Mesothelial cell of epicardium (in vitro differentiated cells): ENCODE measurements at places on chromosomes 7 and 10. TPM values are rescaled to one million over a fixed set of nuclear protein-coding genes. Genes with fewer than 3 reads are reported as not detected.

GRCh38 chr10:42556931-42557330 lies 81.4 kb downstream of the ZNF33B start:
- no peak for DNase-seq
- H3K4me1 ChIP-seq = peaks cover 8% of the 10 kb centered on the region
- H3K27me3 ChIP-seq = peaks cover 4% of the 10 kb centered on the region
- H3K27ac ChIP-seq = no peak overlapping the region
- no peak overlapping the region for H3K4me3 ChIP-seq

DNA sequence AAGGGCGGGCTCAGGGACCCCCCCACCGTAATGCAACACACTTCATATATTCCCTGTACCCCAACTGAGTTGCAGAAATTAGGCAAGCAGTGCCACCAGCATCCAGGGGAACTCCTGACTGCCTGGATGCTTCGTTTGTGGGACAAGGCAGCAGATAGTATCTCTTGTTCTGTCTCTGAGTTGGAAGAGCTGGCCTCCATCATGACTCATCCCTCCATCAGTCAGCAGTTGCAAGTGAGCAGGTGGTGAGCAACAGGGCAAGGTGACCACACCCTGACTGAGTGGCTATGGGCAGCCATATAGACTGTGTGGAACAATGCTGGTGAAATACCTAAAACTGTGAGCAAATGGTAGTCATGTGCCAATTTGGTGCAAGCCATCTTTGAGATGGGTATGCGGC lies 22.8 kb upstream of the ADAMTS14 start:
- H3K27me3 ChIP-seq = peaks cover 2% of the 10 kb centered on the region
- no peaks in the 10 kb centered on the region for H3K36me3 ChIP-seq
- DNase-seq = no peak
- no peak overlapping the region for H3K4me3 ChIP-seq
- H3K4me1 ChIP-seq = peaks cover 7% of the 10 kb centered on the region

- peaks cover 44% of the 10 kb centered on the region for H3K36me3 ChIP-seq
- no peak overlapping the region for H3K27ac ChIP-seq
- H3K4me1 ChIP-seq = no peaks in the 10 kb centered on the region
- DNase-seq = no peak
- H3K27me3 ChIP-seq = no peaks in the 10 kb centered on the region
Observed at GRCh38 chr10:113872139-113873030, 17.9 kb downstream of the NHLRC2 start.

- no peaks in the 10 kb centered on the region for H3K27me3 ChIP-seq
- DNase-seq = no peak
- H3K27ac ChIP-seq = peak overlapping the region; percentile 83
- H3K4me1 ChIP-seq = peaks cover 35% of the 10 kb centered on the region
Observed at GRCh38 chr7:134721171-134721570, 58.3 kb upstream of the CALD1 start.

DNA sequence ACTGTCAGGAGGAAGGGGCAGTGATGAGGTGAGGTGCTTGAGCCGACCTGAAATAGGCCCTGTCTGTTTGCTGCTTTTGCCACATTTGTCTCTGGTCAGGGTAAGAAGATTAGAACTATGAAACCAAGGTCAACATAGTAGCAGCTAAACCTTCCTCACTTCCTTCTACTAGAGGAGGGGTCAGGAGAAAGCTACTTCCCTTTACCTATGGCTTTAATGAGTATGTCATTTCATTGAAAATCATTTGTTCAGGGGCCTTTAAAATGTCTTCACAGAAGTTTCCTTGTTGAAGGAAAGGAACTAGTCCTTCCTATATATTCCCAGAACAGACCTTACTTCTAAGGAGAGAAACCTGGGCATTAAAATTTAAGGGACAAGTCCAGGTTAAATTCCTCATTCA lies 19.0 kb downstream of the HYAL4 start:
- no peak overlapping the region for H3K27ac ChIP-seq
- DNase-seq = no peak
- H3K4me1 ChIP-seq = peaks cover 21% of the 10 kb centered on the region
- no peaks in the 10 kb centered on the region for H3K27me3 ChIP-seq

- H3K27me3 ChIP-seq = no peaks in the 10 kb centered on the region
- peaks cover 11% of the 10 kb centered on the region for H3K36me3 ChIP-seq
- H3K4me3 ChIP-seq = no peak overlapping the region
- no peak for DNase-seq
Observed at GRCh38 chr7:7264306-7265040, 82.1 kb downstream of the C1GALT1 start.

DNA sequence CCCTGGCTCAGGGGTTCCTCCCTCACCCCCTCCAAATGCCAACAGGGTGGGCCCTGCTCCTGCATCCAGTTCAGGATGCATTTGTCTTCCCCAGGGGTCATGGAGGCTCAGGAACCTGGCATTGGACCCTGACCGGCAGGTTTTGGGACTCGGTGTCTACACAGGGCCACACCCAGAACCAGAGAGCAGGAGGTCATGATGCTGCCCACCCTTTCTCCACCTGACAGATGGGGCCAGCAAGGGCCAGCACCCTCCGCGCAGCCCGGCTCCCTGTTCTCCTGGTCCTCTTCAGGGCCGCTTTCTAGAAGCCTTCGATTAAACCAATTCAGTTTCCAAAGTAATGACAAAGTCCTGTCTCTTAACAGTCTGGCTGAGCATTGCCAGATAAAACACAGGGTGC lies 50.2 kb downstream of the CAMK2B start:
- H3K27me3 ChIP-seq = no peaks in the 10 kb centered on the region
- H3K27ac ChIP-seq = no peak overlapping the region
- H3K36me3 ChIP-seq = no peaks in the 10 kb centered on the region

- H3K4me3 ChIP-seq = no peak overlapping the region
- no peak overlapping the region for H3K27ac ChIP-seq
- peaks cover 16% of the 10 kb centered on the region for H3K36me3 ChIP-seq
- peaks cover 4% of the 10 kb centered on the region for H3K27me3 ChIP-seq
- DNase-seq = no peak
Observed at GRCh38 chr10:100509241-100509840, 10.3 kb downstream of the SEC31B start.

GRCh38 chr10:71645185-71645584 lies 74.4 kb downstream of the C10orf105 start:
- H3K4me3 ChIP-seq = no peak overlapping the region
- no peaks in the 10 kb centered on the region for H3K36me3 ChIP-seq
- H3K27me3 ChIP-seq = peaks cover 3% of the 10 kb centered on the region

- H3K27me3 ChIP-seq = no peaks in the 10 kb centered on the region
- no peak for DNase-seq
- no peak overlapping the region for H3K4me3 ChIP-seq
- no peak overlapping the region for H3K27ac ChIP-seq
- peaks cover 9% of the 10 kb centered on the region for H3K4me1 ChIP-seq
Observed at GRCh38 chr7:138405496-138405895, 54.6 kb upstream of the TRIM24 start.

DNA sequence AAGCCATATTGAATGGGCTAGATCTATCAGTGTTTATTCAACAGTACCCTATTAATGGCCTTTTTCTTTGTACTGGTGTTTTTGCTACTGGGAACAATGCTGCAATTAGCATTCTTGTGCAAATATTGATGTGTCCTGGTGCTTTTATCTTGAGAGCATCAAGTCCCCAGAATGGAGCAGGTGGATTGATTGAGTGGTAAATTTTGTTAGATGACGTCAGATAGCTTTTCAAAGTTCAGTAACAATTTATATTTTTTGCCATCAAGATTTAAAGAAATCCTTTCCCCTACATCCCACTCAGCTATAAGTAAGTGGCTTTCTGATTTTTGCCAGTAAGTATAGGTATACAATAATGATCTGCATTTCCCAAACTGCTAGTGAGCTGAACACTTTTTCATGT lies 63.4 kb upstream of the SYPL1 start:
- no peak overlapping the region for H3K4me3 ChIP-seq
- DNase-seq = no peak
- H3K4me1 ChIP-seq = peaks cover 6% of the 10 kb centered on the region
- no peaks in the 10 kb centered on the region for H3K36me3 ChIP-seq
- H3K27me3 ChIP-seq = peaks cover 12% of the 10 kb centered on the region
- no peak overlapping the region for H3K27ac ChIP-seq

- no peaks in the 10 kb centered on the region for H3K27me3 ChIP-seq
- peaks cover 14% of the 10 kb centered on the region for H3K4me1 ChIP-seq
- no peak overlapping the region for H3K27ac ChIP-seq
- DNase-seq = no peak
- H3K4me3 ChIP-seq = no peak overlapping the region
Observed at GRCh38 chr7:38186593-38187314, 8.7 kb downstream of the STARD3NL start.

DNA sequence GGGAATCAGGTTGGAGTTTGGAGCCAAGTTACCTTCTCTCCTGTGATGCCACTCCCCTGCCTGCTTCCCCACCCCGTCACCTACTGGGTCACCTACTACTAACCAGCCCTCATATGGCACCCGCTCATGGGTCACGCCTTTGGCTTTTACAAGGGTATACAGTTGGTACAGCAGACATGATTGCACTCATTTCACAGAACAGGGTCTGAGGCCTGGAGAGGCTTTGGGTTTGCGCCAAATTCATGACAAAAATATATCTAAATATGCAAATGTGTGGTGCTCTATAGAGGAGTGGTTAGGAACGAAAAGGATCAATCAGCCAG lies 10.7 kb downstream of the CRYGN start:
- no peaks in the 10 kb centered on the region for H3K27me3 ChIP-seq
- no peaks in the 10 kb centered on the region for H3K36me3 ChIP-seq
- H3K27ac ChIP-seq = peak overlapping the region; percentile 99
- DNase-seq = no peak
- H3K4me1 ChIP-seq = peaks cover 62% of the 10 kb centered on the region

DNA sequence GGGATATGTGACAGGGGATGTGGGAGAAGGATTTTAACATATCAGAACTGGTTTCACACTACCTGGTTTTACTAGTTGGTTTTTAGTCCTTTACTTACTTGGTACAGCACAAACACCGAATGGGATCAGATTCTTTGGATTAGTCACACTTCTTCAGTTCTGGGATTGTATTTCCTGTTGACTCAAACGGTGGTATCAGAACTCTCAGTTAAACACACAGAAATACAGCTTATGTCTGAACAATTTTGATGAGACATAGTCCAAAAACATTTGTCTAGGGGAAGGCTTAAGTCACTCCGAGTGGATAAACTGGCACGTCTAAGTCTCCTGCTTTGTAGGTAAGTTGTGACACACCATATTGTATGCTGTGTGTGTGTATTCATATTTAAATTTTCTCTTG lies 480.5 kb downstream of the PHTF2 start:
- H3K27me3 ChIP-seq = peaks cover 2% of the 10 kb centered on the region
- H3K4me3 ChIP-seq = no peak overlapping the region
- H3K27ac ChIP-seq = no peak overlapping the region
- no peak for DNase-seq

GRCh38 chr7:107712025-107712424 lies 31.9 kb upstream of the CBLL1 start:
- H3K36me3 ChIP-seq = no peaks in the 10 kb centered on the region
- DNase-seq = no peak

DNA sequence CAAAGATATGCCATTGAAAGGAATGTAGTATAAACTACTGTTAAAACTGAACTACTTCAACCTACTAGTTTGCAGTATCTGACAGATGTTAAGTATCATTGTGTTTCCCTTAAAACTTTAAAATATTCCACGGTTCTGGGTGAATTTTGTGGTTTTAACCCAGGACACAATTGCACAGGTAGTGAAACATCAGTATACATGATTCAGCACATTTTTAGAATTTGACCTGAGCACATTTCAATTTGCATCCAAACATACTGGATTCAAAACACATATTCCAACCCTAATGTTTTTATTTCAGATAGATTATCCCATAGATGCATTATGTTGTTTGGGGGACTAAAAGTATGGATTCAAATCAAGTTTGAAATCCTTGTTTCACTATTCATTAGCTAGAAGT lies 129.9 kb upstream of the ZNF804B start:
- no peaks in the 10 kb centered on the region for H3K27me3 ChIP-seq
- DNase-seq = no peak
- H3K27ac ChIP-seq = no peak overlapping the region
- H3K4me1 ChIP-seq = no peaks in the 10 kb centered on the region
- no peaks in the 10 kb centered on the region for H3K36me3 ChIP-seq

- H3K4me3 ChIP-seq = no peak overlapping the region
- H3K27me3 ChIP-seq = no peaks in the 10 kb centered on the region
- no peak overlapping the region for H3K27ac ChIP-seq
- no peaks in the 10 kb centered on the region for H3K36me3 ChIP-seq
- peaks cover 28% of the 10 kb centered on the region for H3K4me1 ChIP-seq
Observed at GRCh38 chr7:94250987-94251386, 143.7 kb upstream of the COL1A2 start.

DNA sequence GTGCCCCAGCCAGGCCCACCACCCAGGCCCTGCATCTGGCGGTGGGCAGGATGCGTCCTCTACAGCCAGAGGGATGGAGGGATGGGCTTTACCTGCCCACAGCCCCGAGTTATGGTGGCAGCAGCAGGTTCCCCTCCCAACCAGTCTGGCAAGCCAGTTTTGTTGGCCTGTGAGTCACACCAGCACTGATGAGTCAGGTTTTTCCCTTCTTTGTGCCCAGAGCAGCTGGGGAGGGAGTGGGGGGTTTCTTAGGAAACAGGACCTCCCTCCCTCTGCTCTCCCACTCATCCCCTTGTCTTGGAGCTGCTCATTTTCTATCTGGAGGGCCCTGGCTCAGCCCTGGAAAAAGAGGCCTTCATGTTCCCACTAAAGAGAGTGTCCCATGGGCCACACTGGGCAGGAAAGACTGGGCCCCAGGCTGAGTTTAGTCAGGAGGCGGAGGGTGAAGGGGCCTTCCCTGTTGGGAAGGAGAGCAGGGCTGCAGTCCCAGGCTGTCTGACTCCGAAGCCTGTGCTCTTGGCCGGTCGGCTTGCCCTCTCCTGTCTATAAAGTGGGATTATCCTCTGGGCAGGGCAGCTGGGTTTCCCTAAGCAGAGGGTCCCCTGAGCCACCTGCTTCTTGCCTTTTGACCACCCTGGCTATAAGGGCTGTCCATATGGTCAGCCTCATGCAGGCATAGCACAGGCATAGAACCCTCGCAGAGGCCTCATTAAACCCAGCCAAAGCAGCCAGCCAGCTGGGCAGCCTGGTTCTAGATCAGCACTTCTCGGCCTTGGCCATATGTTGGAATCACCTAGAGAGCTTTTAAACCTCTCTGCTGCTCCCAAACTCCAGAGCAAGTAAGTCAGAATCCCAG lies 30.2 kb upstream of the ANKRD2 start:
- peaks cover 45% of the 10 kb centered on the region for H3K4me1 ChIP-seq
- H3K4me3 ChIP-seq = no peak overlapping the region
- H3K27me3 ChIP-seq = no peaks in the 10 kb centered on the region
- no peak for DNase-seq
- H3K27ac ChIP-seq = peak overlapping the region; percentile 96

GRCh38 chr10:34092891-34093290 lies 722.2 kb downstream of the PARD3 start:
- H3K4me1 ChIP-seq = no peaks in the 10 kb centered on the region
- no peak for DNase-seq
- no peaks in the 10 kb centered on the region for H3K27me3 ChIP-seq
- peaks cover 7% of the 10 kb centered on the region for H3K36me3 ChIP-seq

Gene ASB10
- not detected in 3 replicates for total RNA-seq

Gene IDI1
- total RNA-seq = 41.4 to 47.6 TPM (median 42.9 TPM) in 3 replicates

Gene NKX2-3
- total RNA-seq = not detected in 3 replicates

Gene GOLGA7B
- 0.07 to 0.16 TPM (median 0.09 TPM) in 3 replicates for total RNA-seq

Gene CCDC7
- 11.1 to 12.7 TPM (median 12.6 TPM) in 3 replicates for total RNA-seq

Gene ECHDC3
- total RNA-seq = 5.1 to 8.6 TPM (median 5.7 TPM) in 3 replicates

Gene HSPA12A
- 10.7 to 13.7 TPM (median 11.8 TPM) in 3 replicates for total RNA-seq

Gene PRLHR
- not detected in 3 replicates for total RNA-seq

Gene LRIT1
- not detected in 3 replicates for total RNA-seq

Gene EPHA1
- 23.2 to 28.8 TPM (median 27.3 TPM) in 3 replicates for total RNA-seq

Gene ABCC2
- 0.71 to 0.87 TPM (median 0.79 TPM) in 3 replicates for total RNA-seq

Gene SVOPL
- 1.1 TPM in 3 replicates for total RNA-seq
